ENCODE measurements at places on chromosomes 5 and 9.

DNA sequence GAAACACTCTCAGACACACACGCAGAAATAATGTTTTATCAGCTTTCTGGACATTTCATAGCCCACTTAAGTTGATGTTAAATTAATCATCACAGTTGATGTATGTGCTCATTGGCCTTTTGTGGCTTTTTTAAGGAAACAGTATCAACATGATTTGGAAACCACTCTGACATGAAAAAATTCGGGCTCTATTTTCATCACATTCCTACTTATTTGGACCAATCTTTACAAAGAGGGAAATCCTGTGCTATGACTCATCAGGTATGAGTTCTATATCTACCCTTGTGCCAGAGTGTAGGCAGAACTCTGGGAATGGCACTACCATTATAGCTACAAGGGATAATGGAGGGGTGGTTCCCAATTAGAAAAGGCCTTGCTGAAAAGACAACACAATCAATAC lies 388.4 kb upstream of the PTGER4 start:
- no peak for DNase-seq

DNA sequence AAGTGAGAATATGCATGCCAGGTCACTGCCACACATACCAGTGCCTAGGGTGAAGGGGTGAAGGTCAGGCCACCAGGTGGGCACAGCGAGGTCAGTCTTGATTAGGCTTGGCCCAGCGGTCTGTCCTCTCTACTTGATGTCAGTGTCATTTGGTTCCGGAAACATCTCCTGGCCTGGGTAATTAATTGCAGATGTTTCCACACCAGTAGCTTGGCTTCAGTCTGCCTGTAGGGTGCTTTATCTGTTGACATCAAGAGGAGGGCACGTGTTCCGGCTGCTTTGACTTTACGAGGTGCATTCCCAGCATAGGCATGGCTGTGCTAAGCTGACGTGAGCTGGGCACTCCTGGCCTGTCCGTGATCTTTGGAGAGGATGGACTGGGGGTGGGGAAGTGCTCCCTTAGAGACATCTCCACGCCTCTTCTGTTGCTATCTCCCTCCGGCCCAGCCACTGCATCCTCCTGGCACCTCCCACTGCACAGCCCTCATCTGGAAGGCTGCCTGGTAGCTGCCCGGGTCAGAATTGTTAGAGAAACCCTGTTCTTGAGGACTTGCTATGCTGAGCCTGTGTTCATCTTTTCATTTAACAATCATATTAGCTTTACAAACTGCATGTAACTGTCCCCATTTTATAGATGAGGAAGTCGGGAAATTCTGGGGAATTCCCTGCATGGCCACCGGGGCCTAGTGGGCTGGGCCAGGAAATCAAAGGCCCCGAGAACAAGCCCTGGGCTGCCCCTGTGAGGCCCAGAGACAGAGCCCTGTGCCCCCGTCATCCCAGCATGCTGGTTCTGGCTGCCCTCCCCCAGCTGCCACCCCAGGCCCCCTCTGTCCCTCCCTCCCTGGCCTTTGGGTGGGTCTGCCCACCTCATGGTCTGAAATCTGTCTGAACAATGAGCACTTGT lies 29.1 kb downstream of the JADE2 start:
- peak; percentile 66 for DNase-seq

- no peak for DNase-seq
These were observed 19.6 kb upstream of the ISOC1 start for GRCh38 chr5:129074903-129075302.

DNA sequence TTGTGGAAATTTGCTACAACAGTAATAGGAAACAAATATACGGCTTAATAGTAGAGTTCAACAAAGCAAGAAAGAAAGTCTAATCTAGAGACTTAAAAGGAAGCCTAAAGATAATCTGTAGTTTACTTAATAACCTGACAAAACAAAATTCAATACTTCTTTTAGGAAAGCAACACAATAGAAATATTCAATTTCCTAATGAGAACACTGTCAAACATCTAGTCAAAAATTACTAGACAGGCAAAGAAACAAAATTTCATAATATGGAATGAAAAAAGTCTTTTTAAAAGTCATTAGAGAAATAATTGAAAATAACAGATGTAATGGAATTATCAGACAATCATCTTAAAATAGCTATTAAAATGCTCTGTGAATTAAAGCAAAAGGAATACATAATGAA lies 692.5 kb upstream of the ADAMTS16 start:
- DNase-seq = no peak

DNA sequence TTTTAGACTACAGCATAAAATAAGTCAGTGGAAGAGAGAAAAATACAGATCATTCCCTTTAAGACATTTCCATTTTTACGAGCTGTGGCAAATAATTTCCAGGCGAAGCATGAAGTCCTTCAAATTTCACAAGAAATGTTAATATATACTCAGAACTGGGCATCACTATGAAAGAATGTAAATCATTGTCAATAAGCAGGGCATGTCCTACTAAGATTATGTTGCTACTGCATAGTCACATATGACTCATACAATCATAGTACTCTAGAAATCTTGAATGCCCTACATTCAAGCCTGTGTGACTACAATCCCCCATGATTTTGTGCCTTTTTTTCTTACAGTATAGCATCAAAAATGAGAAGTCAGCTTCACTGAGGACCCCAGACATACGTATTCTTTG lies 485.2 kb upstream of the FTMT start:
- DNase-seq = no peak

DNA sequence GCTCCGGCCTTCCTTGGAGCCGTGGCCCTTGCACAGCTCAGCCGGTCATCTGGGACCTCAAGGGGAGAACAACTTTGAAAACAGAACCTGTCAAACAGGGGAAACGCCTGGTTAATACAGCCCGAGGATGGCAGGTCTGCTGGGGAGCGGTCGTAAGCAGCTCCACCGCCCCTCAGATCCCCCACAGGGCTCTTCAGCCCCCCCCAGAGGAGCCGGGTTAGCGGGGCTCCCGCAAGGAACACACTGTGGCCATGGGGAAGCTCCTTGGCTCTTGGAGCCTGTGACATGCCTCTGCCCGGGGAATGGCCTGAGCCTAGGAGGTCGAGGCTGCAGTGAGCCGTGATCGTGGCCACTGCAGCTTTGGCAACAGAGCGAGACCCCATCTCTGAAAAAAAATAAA lies 6.8 kb downstream of the TMEM250 start:
- DNase-seq = no peak

GRCh38 chr9:136489731-136490130 lies 6.9 kb upstream of the SEC16A start:
- no peak for DNase-seq

DNA sequence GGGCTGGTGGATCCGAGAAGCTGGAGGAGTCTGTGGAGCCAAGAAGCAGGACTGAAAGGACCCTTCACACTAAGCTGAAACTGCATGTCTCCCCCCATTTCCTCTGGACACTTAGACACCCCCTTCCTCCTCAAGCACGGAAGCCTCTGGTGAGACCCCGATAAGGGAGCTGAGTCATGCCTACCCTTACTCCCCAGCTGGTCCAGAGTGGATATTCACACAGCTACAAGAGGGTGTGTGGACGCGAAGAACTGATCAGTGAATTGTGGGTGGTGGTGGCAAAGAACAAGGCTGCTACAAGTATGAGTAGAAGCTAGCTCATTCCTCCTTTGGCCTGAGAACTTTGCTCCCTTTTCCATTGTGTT lies 4.3 kb downstream of the TLN1 start:
- DNase-seq = no peak

GRCh38 chr5:58763390-58763789 lies 180.5 kb downstream of the RAB3C start:
- no peak for DNase-seq

DNA sequence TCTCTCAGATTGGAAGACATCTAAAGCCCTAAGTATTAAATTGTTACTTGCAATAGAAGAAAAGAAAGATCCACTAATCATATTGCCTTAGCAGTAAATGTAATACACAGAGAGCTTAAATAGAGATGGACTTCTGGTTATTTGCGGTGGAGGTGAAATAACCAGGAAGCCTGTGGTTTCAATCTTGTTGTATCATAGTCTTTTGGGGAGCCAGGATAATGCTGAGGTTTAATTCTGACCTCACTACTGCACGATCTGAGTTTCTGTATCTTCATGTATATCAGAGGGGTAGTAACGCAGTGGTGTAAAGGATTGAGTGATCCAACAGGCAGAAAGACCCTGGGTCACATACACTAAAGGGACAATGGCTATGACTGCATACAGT lies 71.7 kb downstream of the ANKRD55 start:
- DNase-seq = no peak

DNA sequence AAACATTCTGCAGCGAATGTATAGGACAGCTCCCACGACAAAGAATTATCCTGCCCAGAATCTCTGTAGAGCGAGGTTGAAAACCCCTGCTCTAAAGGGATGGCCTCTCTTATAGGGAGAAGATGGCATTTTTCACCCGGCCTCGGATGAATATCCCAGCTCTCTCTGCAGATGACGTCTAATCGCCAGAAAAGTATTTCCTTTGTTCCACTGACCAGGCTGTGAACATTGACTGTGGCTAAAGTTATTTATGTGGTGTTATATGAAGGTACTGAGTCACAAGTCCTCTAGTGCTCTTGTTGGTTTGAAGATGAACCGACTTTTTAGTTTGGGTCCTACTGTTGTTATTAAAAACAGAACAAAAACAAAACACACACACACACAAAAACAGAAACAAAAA lies 17.4 kb upstream of the RARS1 start:
- no peak for DNase-seq

- no peak for DNase-seq
These were observed 64.7 kb upstream of the ERCC6L2 start for GRCh38 chr9:95810814-95811213.

- DNase-seq = no peak
These were observed 145.1 kb upstream of the TRPC7 start for GRCh38 chr5:136510481-136510880.

- no peak for DNase-seq
These were observed 388.9 kb upstream of the ACTBL2 start for GRCh38 chr5:57871496-57871895.

DNA sequence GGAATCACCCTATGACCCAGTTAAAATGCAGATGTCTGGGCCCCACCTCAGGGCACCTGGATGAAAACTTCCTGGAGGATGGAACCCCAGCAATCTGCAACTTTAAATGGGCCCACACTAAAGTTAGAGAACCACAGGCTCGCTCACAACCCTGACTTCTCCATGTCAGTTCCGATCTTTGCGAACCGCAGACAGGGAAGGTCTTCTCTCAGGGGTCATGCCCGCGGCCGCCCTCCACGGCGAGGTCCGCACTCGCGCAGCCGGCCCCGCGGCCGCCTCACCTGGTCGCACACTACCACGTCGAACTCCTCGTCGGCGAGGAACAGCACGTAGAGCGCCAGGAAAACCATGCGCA lies 499 bp downstream of the ALG2 start:
- DNase-seq = no peak

- DNase-seq = no peak
These were observed 105.6 kb downstream of the PPP2R2B start for GRCh38 chr5:146772881-146773466.

DNA sequence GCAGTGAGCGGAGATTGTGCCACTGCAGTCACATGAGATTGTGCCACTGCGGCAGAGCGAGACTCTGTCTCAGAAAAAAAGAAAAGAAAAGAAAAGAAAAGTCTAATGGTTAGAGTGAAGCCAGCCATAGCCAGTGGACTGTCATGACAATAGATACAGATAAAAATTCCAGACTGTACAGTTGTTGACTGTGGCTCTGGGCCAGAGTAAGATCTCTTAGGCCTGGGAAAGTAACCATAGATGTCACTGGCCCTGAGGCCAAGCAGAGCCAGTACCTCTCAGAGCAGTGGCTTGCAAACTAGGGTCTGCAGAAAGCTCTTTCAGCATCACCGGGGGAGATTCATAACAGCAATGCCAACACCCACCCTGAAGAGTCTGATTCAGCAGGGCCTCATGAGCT lies 44.1 kb upstream of the SUB1 start:
- no peak for DNase-seq

- no peak for DNase-seq
These were observed 38.7 kb downstream of the SLC28A3 start for GRCh38 chr9:84301851-84302250.

DNA sequence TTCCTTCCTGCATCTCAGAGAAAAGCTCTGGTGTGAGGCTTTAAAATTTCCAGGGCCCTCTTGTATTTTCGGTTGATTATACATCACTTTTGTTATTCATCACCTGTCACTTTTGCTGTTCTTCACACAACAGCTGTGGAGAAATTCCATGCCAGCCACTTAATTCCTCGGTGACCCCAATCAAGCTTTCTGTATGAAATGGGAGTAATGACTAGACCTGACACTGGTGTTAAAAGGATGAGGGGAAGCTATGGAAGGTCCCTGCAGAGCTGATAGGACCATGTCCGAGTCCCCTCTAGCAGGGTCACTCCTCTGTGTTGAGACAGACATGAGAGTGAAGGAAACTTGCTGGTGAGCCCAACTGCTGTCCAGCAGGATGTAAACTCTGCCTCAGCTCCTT lies 59.7 kb downstream of the GPR21 start:
- DNase-seq = no peak

DNA sequence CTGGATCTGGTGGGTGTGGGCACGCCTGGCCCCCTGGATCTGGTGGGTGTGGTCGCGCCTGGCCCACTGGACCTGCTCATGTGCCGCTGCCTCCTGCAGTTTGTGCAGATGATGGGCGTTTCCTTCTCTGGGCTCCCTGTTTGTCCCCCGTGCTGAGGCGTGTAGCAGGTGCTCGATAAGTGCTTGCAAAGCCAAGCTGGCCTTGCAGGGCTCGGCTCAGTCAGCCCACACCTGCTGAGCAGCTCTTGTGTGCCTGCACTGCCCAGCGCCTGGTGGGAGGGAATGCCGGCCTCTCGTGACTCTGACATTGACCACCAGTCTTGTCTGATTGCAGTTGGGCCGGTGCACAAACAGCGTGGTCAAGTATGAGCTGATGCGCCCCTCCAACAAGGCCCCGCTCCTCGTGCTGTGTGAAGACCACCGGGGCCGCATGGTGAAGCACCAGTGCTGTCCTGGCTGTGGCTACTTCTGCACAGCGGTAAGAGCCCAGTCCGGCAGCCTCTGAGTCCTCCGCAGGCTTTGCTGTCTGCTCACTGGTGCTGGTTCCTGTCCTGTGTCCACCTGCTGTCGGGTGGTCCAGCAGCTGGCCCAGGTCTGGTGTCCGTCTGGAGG lies 102.7 kb upstream of the CACNA1B start:
- DNase-seq = no peak

GRCh38 chr5:83426855-83427254 lies 44.7 kb upstream of the VCAN start:
- DNase-seq = peak; percentile 16

DNA sequence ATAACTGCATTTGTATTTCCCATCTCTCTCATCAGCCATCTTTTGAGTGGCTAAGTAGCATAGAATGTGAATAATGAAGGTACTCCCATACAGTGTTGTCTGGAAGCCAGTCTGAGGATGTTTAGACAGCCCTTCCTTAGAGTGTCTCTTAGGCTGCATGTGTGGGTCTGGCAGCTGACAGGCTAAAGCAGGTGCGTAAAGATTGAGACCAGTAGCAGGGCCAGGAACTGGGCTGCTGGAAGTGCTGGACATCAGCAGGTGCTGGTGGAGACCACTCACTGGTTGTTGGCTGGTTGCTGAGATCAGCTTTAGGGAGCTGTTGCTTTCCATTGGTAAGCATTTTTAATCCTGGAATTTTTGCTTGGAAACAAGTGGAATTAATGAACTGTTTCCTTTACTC lies 197.5 kb downstream of the PCSK5 start:
- no peak for DNase-seq
